Stimulated activated CD4-positive, alpha-beta T cell treated with anti-CD3 and anti-CD28 coated beads, TNF-alpha, amount 100 ng/mL, for 1 hour (primary cell): ENCODE measurements at places on chromosomes 2 and 18.

GRCh38 chr2:58709274-58709673 lies 468.1 kb upstream of the FANCL start:
- DNase-seq, result no peak

GRCh38 chr2:97849881-97850528 lies 136.6 kb downstream of the ZAP70 start:
- DNase-seq, result no peak

DNA sequence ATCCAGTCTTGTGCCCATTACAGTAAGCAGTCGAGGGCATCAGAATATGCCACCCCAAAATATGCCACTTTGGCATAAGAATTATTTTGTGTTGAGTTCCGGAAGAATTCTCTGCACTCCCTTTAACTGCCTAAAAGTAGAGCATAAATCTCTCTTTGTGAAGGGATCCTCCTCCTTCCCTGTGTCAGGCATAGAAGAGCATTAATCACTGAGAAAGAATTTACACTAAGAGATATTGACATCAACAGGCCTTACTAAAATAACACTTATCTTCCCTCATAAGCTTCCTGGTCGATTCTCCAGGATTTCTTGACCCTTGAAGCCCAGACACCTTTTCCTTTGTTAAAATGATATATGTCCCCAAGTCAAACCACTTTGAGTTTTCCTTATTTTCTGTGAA lies 27.6 kb upstream of the KYNU start:
- no peak for DNase-seq

- no peak for DNase-seq
Measured at GRCh38 chr2:1370461-1370860, 42.8 kb upstream of the TPO start.

- DNase-seq, result no peak
Measured at GRCh38 chr2:72981536-72981935, 64.2 kb downstream of the EMX1 start.

- DNase-seq, result no peak
Measured at GRCh38 chr2:70827388-70827787, 7.0 kb upstream of the CLEC4F start.

GRCh38 chr2:236703906-236704305 lies 134.3 kb downstream of the ACKR3 start:
- no peak for DNase-seq

GRCh38 chr18:39494211-39494896 lies 1928.8 kb upstream of the CELF4 start:
- no peak for DNase-seq

DNA sequence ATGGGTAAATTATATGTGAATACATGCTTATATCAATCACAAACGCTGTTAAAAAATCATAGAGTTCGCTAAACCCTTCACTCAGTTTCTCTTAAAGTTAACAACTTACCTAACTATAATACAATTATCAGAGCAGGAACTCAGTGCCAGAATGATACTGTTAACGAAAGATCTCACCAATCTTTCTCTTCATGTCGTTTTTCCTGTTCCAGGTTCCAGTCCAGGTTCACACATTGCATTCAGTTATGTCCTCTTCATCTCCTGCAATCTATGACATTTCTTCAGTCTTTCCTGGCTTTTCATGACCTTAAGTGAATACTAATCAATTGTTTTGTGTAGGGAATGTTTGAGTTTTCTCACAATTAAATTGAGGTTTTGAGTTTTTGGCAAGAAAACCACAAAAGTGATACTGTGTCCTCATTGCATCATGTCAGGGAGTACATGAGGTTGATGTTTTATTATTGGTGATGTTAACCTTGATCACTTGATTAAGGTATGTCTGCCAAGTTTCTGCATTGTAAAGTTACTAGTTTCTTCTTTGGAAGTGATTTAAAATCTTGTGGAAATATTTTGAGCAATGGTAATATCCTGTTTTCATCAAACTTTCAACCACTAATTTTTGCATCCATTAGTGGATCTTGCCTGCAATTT lies 131.9 kb downstream of the ESCO1 start:
- no peak for DNase-seq

DNA sequence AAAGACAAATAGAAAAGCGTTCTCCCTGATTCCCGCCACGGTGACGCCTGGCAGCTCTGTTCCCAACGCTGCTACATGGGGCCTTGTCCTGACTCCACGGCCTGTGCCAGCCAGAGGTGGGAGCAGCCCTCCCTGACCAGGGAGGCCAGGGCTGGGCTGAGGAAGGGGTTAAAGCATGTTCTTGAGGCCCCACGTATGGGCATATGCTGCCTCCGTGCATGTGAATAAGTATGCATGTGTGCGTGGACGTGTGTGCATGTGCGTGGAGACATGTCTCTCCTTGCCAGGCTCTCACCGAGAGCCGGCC lies 1.6 kb upstream of the SNED1 start:
- no peak for DNase-seq

GRCh38 chr2:210113614-210114235 lies 57.5 kb downstream of the KANSL1L start:
- DNase-seq, result no peak

- no peak for DNase-seq
Measured at GRCh38 chr18:8794934-8795280, 89.6 kb downstream of the MTCL1 start.

DNA sequence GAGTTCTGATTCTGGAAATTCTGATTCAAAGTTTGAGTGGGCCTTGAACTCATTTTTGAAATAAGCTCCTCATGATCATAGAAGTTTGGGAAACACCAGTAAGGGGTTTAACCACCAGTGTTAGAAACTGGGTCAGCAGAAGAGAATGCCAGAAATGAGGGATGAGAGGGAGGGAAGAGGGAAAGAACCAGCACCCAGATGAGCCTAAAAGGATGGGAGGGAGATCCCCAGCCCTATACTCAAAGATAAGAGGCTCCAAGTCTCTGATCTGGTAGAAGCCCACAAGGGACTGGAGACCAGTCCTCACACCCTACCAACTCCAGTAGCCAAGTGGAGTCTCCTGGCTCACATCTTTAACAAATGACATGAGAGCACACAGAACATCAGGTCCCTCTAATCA lies 305.0 kb upstream of the NRP2 start:
- no peak for DNase-seq

DNA sequence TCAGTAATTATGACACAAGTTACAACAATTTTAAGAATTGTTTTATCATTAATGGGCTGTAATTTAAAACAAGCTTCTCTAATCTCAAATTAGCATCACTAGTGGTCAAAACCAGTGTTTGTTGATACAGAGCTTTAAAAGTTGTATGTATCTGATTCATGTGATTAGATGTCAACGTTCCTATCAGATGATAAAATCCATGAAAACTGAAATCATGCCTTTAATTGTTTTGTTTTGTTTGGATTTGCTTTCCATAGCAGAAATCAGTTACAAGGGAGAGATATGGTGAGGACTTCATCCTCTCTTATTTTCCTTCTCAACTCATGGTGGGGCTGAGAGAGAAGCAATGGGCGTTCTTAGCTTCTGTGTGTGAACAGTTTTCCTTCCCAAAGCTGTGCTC lies 469.6 kb downstream of the PID1 start:
- DNase-seq, result no peak

GRCh38 chr2:191318729-191319078 lies 73.5 kb downstream of the MYO1B start:
- DNase-seq, result no peak

DNA sequence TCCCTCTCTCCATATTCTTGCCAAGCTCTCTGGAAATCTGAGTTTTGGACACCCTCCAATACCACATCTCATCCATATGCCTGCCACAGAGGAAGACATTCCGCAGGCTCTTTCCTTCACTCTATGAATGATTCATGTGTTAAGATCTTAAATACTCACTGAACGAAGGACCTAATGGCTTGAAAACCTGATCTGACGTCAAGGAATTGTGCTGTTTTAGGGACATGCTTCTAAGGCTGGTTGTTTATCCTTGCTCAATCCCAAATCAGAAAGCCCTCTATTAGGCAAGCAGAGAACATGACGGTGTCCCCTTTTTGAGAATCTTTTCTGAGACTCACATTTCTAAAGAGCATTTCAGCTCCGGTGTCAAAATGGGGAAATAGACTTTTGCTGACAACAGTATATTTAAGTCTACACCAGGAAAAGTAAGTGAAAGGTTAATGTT lies 83.7 kb upstream of the GALNT5 start:
- DNase-seq, result no peak

DNA sequence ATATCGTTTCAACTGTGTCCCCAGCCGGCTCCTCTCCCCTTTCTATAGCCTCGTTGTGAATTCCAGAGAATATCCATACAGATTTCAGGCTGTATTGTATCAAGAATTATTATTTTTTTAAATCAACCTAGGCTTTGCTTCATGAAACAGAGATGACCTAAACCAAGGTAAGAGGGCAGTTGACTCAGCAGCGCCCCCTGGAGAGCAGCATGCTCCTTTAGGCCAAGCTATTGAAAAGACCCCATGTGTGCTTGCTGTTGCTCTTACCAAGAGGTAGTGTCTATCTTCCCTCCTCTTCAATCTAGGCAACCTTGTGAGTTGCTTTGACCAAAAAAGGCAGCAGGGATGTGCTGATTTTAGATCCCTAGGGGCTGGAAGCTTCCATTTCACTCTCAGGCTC lies 426.7 kb upstream of the SMIM21 start:
- no peak for DNase-seq

- DNase-seq, result no peak
Measured at GRCh38 chr2:28628987-28629386, 122.6 kb upstream of the PPP1CB start.

- no peak for DNase-seq
Measured at GRCh38 chr2:33351781-33352180, 124.7 kb upstream of the RASGRP3 start.

GRCh38 chr2:232668805-232669444 lies 28.2 kb upstream of the GIGYF2 start:
- no peak for DNase-seq

DNA sequence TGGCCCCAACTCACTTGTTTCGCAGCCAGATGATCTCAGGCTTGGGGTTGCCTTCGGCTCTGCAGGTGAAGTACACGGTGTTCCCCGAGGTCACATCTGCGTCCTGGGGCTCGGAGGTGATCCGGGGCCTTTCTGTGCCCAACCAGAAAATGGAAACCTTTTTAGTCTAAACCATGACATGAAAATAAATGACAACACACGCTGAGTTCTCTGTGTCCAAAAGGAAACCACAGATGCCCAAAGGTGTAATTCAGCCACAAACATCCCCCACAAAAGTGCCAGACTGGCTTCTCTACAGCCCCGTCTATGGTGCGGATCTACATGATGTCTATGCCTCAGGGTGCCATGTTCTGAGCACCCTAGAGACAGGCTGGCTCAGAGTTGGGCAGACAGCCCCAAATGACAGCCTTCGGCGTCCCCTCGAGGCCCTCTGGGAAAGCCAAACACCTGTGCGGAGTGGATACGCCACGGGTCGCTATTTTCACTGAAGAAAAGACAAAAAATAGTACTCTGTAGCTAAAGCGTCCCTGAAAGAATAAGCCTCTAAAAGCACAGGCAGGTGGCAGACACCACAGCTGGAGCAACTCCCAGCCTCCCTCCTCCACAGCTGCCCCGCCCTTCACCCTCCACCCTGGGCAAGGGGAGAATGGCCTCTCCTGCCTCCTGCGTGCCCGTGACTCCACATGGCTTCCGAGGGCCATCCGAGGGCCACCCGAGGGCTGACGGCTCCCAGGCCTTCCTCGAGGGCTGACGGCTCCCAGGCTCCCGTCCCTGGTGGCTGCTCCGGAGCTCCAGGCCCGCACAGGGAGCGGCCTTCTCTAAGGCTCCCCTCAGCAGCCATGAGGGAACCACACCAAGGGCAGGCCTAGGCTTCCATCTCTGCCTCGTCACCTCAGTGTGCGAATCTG lies 67.1 kb downstream of the PXDN start:
- no peak for DNase-seq

GRCh38 chr18:68409576-68409975 lies 305.3 kb downstream of the TMX3 start:
- DNase-seq, result no peak

DNA sequence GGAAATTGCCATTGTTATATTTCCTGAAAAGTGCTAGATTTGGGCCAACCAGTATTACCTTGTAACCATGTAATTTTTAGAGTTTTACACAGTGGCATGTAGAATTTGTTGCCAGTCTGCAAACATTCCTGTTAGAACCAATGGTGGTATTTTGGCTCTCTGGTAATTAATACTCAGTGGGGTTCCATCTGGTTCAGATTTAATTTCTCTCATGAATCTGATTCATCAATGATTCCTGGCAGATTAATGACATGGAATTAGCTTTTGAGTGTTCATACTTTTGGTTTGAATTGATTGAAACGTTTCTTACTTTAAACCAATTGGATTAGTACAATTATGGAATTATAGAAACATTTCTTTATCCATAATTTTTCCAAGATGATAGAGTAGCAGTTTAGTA lies 93.2 kb downstream of the MC4R start:
- DNase-seq, result no peak

DNA sequence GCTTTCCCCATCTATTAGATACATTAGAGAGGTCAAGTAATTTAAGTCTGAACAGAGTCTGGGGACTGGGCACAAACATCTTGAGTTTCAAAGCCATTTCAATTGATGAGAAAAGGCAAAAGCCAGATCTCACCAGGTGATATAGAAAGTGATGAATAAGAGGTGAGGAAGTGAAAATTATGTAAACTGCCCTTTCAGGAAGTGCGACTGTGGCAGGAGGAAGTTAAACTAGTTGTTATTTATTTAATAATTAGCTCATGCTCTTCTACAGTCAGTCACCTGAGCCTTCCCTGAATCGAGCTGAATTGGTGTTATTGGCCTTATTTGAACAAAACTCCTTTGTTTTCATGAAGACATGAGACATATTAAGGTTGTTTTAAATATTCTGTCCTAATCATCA lies 115.1 kb downstream of the CDH20 start:
- no peak for DNase-seq

DNA sequence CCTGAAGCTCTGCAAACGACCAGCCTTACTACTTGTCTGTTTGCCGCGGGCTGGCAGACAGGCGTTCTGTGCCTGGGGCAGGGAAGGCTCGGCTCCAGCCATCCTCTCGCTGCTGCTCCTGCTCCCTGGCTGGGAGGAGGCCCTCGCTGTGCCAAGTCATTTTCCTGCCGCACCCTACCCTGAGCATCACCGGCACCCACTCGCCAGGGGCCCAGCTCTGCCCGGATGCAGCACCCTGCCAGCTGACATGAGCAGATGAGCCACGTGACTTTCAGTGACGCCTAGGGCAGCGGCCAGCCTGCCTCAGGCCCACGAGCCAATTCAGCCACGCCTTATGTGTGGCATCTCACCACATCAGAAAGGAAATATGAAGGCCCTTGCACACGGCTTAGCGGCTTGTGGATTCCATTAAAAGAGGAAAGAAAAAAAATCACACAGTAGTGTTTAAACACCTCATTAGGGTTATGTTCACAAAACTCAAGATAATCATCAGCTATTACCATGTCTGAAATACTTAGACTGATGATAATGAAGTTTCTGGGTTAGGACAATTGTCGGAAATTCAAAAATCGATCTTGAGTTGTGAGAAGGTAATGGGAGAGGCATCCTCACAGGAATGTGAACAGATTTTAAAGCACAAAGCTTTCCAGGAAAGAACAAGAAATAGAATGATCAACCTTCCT lies 250.5 kb downstream of the TWIST2 start:
- no peak for DNase-seq

- no peak for DNase-seq
Measured at GRCh38 chr2:101930019-101930418, 61.7 kb upstream of the IL1R2 start.

DNA sequence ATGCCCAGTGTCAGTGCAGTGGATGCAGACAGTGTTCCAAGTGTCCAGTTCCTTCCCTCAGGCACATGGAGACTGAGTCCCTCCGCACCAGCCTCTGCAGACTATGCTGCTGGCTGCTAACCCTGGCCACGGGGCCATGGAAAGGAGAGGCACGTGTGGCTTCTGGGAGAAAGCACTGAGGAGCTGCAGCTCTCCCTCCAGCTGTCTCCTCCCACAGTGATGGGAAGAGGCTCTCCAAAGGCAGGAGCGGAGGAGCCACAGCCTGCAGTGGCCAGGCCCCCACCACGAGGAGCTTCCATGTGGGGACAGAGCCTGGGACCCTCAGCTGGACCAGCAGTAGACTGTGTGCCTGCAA lies 141.1 kb downstream of the NDUFA10 start:
- DNase-seq, result no peak
